Hepatocyte (in vitro differentiated cells): ENCODE measurements at places on chromosomes 5 and 9. TPM values are rescaled to one million over a fixed set of nuclear protein-coding genes. Genes with fewer than 3 reads are reported as not detected.

GRCh38 chr5:166165596-166165995, 2125.8 kb upstream of the WWC1 start:
- DNase-seq: peak; percentile 50

- no peak for DNase-seq
These were observed 352.6 kb upstream of the TARS1 start for GRCh38 chr5:33088176-33088575.

DNA sequence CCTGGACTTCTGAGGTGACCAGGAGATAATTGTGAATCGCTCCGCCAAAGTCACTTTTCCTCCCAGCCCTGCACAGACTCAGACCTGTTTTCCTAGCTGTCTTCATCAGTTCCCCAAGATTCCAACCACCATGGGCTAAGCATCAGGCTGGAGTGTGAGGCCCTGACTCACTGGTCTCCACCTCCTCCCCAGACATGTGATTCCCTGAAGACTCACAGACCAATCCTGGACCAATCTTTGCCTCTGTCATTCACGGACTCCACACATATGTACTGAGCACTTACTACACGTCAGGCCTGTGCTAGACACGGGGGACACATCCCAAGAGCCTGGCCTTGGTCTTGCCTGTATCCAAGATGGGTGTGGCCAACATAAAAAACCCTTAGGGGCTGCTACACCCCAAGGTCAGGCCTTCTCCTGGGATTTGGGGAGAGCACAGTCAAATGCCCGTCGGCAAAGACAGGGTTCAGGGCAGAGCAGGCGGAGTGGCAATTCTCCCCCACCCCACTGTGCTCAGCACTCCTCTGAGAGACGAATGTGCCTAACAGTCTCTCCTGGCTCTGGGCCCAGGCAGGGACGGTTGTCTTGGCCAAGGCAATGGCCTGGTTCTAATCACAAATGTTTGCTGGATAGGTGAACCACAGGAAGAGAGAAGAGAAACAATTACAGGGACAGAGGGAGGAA, 11.9 kb downstream of the EEIG1 start:
- DNase-seq: peak; percentile 74

Gene OTULINL
- total RNA-seq: 25.4 and 35.4 TPM in 2 replicates

- DNase-seq: no peak
These were observed 35.0 kb upstream of the BARHL1 start for GRCh38 chr9:132547436-132547835.

Gene NTRK2
- 3.4 and 3.7 TPM in 2 replicates for total RNA-seq

DNA sequence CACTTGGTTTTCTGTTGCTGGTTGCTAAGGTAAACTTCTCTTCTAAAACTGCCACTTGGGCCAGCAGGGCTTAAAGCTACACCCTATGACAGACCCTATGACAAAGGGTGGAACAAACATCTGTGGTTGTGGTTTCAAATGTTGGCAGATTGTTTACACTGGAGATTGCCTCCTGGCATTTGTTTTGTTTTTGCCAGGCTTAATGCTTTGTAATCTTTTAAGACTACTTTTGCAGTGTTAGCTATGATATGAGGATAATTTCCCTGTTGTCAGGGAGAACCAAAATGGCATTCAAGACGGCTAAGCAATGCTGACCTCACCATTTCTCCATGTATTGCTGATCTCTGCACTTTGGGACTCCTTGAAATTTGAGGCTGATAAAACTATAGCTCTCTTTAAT, 50.3 kb downstream of the MAMDC2 start:
- no peak for DNase-seq

DNA sequence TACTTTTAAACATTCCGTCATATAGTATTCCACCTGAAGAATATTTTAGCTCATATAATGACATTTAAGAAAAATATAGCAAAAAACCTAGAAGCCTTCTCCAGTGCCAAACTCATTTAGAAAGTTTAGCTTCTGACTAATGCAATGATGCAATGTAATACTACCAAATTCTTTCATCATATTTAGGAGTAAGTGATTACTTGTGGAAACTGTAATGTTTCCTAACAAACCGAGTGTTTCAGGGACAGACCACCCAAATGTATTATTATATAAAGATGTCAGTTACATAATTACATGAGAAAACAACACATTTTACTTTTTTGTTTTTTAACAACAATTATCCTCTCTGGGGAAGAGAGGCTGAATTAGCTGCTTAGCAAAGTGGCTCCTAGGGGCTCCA, 316.2 kb downstream of the ARL15 start:
- DNase-seq: no peak
